ENCODE measurements at places on chromosomes 3 and 15.

GRCh38 chr3:14725564-14726440 is 50.9 kb downstream of the C3orf20 start:
- DNase-seq = peak; percentile 14

DNA sequence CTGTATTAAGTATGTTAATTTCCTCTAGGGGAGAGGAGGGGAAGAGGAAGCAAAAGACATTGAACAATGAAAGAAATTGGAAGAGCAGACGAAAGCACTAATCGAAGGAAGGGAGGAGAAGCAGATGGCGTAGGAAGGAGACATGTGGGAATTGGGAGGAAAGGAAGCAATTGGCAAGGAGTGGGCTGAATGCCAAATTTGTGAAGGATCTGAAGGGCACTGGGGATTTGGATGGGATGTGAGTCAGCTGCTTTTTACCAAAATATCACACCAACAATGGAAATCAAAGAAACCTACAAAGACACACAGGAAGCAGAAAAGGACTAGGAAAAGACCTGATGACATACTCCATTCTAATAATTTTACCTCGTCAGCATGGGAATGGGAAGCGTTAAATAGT is 1029.8 kb downstream of the ROBO1 start:
- peak; percentile 11 for DNase-seq

GRCh38 chr15:34065261-34065660 is 26.3 kb upstream of the AVEN start:
- no peak for DNase-seq

GRCh38 chr3:94626573-94626972 is 563.7 kb downstream of the NSUN3 start:
- no peak for DNase-seq

- DNase-seq = no peak
These were observed 434.4 kb upstream of the CNTN4 start for GRCh38 chr3:1664266-1664665.

- DNase-seq = no peak
These were observed 95.7 kb upstream of the IGSF10 start for GRCh38 chr3:151556596-151556995.

DNA sequence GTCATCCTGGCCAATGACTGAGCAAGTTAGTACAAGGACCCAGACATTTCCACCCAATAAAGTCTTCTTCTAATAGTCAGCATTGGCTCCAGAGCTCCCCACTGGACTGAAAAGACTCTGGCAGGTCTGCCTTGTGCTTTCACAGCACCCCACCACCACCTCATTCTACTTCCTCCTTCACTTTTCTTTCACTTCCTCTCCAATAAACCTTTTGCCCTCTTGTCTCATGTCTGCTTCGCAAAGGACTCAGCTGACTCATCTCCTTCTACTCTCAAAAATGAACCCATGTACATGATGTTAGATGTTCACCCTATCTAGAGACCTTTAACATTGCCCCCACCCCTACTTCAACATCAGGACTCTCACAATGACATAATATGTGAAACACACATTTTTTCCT is 181.0 kb upstream of the PPP2R3A start:
- DNase-seq = no peak

GRCh38 chr3:65595222-65596028 is 443.3 kb downstream of the MAGI1 start:
- DNase-seq = no peak

DNA sequence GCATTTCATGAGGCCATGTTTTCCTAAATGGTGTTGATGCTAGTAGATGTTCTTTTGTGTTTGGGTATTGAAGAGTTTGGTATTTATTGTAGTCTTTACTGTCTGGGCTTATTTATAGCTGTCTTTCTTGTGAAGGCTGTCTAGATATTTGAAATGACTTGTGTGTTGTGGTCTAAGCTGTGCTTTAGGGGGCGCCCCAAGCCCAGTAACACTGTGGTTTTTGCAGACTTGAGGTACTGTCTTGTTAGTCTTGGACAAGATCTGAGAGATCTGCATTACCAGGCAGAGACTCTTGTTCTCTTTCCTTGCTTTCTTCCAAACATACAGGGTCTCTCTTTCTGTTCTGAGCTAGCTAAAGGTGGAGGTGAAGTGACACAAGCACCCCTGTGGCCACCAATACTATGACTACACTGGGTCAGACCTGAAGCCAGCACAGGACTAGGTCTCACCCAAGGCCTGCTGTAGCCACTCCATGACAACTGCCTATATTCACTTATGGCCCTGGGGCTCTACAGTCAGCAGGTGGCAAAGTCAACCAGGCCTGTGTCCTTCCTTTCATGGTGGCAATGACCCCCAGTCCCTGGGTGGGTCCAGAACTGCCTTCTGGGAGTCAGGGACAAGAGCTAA is 152.1 kb upstream of the TBC1D5 start:
- DNase-seq = peak; percentile 39

DNA sequence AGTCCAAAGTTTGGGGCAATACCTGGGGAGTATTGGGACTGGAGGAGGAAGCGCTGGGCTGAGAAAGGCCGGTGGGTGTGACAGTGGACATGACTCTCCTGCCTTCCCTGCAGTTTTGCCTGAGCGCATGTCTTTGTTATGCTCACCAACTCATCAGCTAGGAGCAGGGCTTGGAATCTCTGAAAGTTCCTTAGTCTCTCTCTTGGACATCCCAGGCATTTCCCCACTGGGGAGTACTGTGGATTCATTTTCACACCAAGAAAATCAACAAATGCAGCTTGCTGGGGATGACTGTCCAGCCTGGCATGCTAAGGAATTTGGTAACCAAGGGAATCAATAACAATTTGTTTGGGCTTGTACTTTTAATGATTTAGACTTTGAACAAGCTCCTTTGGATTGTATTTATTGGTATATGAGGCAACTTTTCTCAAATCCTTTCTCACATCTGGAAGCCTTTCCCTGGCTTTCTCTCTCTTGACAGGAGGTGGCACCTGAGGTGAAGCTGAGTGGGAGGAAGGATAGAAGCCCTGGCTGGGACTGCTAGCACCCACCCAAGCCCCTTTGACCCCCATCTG is 48.5 kb upstream of the CHST2 start:
- peak; percentile 72 for DNase-seq
